SK-MEL-5 (cell line): ENCODE measurements at places on chromosomes 7 and 10.

DNA sequence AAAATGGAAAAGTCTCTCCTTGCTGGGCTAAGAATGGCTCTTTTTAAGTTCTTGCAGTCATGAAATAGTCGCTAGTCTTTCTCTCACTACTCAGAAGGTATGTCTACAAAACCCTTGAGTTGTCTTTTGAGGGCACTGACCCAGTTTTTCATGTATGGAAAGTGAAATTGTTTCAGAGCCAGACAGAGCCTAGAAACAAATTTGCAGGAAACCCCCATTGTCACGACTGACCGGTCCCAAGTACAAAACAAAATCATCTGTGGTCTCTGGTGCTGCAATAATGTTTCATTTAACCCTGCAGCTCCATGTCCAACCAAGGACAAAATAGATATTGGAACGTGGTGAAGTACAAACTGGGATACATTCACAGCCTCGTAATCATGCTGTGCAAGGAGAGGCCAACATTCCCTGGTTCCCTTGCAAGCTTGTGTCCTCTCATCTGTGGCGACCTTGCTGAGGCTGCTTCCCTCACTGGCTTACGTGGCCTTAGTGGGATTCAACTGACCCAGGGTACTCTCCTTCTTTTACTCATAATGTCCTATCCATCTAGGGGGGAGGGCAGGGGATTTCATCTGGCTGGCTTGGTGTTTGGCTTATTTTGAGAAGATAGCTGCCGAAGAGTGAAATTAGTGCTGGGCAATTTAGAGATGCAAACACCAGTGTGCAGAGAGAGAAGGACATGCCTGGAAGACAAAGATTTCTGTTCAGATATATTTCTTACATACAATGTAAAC lies 172.5 kb downstream of the IPMK start:
- DNase-seq, result no peak

GRCh38 chr10:89047397-89047796 lies 56.8 kb downstream of the FAS start:
- DNase-seq, result no peak

DNA sequence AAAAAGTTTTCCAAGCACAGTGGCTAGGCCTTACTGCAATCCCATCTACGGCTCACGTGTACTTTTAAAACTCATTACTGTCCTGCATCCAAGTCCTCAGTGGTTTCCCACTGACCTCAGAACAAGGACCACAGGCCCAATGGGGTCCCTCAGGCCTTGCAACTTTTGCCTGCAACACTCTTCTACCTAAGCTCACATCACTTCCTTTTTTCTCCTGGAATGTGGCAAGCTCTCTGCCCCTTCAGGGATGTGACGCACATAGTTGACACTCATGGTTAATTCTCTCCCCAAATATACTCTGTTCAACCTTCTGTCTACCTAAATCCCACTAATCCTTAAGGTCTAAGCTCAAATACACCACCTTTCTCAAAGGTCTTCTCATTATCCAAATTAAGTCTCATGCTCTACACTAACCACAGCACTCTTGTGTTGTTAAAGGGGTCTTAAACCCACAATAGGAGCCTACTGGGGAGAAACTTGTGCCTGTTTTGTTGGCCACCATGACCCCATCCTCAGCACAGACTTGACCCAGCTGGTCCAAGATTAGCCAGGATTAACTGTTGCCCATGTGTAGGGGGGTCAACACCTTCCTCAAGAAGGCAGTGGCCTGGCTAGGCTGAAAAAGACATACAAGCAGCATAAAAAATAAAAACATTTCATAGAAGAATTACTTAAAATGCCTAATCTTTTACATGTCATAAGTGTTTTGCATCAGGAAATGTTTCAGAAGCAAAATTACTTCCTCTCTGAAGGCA lies 15.2 kb downstream of the HNRNPF start:
- no peak for DNase-seq

GRCh38 chr10:10676972-10677371 lies 340.7 kb upstream of the CELF2 start:
- no peak for DNase-seq

DNA sequence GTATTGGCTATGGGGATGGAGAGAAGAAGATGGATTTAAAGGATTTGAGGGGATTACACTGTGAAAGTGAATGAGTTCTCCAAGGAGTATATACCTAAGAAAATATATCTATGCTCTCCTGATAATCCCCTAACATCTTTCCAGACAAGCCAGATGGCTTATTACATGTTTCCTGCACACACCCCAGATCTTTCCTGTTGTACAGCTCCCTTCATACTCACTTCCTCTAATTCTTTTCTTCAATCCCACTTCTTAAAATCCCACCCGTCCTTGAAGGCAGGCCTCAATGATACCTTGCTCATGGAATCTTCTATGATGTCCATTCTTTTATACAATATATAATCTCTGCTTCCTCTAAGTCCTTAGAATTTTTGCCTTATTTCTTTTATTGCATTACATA lies 317.2 kb upstream of the DGKB start:
- DNase-seq, result no peak

DNA sequence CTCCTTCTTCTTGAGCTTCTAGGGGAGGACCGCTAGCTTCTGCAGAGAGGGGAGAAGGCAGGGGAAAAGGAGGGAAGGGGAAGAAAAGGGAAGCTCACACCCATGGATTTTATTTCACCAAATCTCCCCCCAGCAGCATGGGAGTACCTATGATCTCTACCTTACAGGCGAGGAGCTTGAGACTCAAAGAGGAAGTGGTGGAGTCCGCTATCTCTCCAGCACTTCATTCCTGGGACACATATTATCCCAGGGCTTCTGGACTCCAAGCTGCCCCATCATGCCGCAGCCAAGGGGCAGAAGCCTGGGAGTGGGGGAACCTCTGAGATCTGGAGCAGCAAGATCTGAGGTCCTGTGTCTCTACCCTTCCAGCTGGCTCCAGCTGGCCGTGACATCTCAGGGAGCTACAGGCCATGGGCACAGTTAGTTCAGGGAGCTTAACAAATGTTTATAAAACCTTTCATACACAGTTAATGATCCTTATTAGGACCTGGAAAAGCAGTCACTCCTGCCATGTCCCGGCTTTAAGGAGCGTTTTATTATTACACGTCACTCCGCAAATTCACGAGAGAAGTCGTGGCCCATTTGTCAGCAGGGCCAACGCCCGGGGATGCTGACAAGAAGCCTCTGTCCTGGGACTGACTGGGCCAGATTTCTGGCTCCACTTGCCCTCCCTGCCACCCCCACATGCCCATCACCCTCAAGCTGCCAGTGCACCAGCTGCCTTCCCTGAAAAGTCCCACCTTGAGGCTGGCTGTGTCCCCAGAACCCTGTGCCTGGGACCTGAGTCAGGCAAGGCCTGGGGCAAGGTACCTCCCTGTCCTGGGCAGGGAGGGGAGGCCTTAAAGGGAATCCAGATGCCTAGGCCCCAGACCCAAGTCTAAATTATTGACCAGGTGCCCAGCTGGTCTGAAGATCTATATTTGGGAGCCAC lies 132.1 kb upstream of the ZMIZ1 start:
- no peak for DNase-seq
